Putamen (tissue), 1 donor: ENCODE measurements at places on chromosomes 2 and 18.

DNA sequence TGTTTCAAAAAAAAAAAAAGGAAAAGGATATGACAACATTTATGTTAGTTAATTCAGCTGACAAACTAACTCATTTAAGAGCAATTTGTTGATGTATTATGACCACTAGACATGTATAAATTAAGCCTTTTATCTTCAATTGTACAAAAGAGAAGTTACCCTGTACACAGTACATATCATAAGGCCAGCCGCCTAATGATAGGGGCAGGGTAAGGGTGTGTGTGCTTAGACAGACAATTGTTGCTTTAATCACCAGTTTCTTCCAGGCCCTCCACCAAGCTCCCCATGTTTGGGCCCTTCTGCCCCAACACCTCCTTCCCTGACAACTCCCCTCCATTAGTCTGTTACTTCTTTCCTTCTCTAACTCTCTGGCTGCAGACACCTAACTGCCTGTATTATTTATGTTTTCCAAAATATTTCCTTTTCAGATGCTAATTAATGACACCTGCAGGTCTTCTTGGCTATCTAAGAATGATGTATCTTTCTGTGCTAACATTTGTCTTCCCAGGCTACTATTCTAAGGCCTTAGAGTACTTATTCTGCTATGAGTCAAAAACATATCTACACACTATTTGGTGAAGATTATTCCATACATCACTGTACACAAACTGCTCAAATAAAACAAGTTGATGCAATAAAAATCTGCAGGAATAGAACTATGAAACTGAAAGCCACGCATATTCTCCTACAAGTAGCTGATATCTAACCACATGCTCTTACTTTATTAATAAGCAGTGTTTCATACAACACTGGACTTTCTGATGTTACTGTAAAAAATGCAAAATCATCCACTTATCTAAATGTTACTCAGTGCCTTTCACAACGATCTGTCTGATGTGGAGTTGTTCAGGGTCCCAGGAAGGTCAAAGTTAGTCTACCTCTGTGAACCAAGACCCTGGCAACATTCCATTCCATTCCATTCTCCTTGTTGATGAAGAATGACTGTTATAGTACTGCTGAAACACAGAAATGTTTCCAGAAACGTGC is 26.4 kb downstream of the TMEM131 start:
- DNase-seq, result no peak

- DNase-seq, result no peak
Observed at GRCh38 chr2:30149976-30150375, 3.2 kb downstream of the YPEL5 start.

DNA sequence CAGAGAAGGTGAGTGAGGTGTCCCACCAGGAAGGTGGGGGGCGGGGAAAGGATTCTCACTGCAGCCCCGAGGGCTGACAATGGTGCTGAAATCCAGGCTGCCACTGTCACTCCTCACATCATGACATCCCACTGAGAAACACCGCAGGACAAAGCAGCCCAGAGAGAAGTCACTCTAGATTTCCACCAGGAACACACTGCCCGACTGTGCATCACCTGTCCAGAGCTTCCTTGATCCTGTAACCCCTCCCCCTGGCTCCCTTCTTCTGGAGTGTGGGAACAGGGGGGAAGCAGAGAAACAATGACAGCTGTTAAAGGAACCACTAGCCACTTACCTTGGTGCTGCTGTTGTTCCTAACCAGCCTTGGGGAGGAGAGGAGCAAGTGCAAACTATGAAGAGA is 69.9 kb downstream of the MRO start:
- DNase-seq, result no peak

GRCh38 chr2:9285385-9285920 is 78.8 kb downstream of the ASAP2 start:
- DNase-seq, result no peak

- DNase-seq, result no peak
Observed at GRCh38 chr2:58202404-58202803, 38.7 kb downstream of the FANCL start.
